ENCODE measurements at places on chromosomes 11 and 22. TPM values are rescaled to one million over a fixed set of nuclear protein-coding genes. Genes with fewer than 3 reads are reported as not detected.

Gene WNT7B
- total RNA-seq, result not detected

Gene MIEF1
- 37.9 TPM for total RNA-seq

Gene OR51S1
- not detected for total RNA-seq

Gene ABCC8
- 1.5 TPM for total RNA-seq

Gene ANO9
- 72.6 TPM for total RNA-seq

Gene OR10G4
- total RNA-seq, result not detected

Gene FOLR2
- total RNA-seq, result not detected

Gene TRIM64C
- total RNA-seq, result not detected

Gene POU2AF2
- total RNA-seq, result not detected

Gene TPBGL
- total RNA-seq, result not detected

Gene DEAF1
- total RNA-seq, result 34.1 TPM

Gene KCNQ1OT1
- 0.26 TPM for total RNA-seq

Gene CASP12
- not detected for total RNA-seq

Gene APLNR
- not detected for total RNA-seq

Gene PDE2A
- 0.26 TPM for total RNA-seq

Gene PITPNB
- total RNA-seq, result 84.1 TPM

Gene LRRC74B
- total RNA-seq, result not detected

Gene OR52I2
- total RNA-seq, result not detected

Gene EMID1
- not detected for total RNA-seq

Gene CYB5R2
- 0.24 TPM for total RNA-seq

Gene CRELD2
- total RNA-seq, result 58.0 TPM

Gene CHRDL2
- not detected for total RNA-seq

Gene APOBEC3H
- total RNA-seq, result 89.7 TPM

Gene TMPRSS4
- 0.37 TPM for total RNA-seq

Gene KRTAP5-11
- not detected for total RNA-seq

Gene C22orf39
- 35.0 TPM for total RNA-seq

Gene UCP3
- 2.9 TPM for total RNA-seq

Gene ACRV1
- total RNA-seq, result not detected

Gene PLEKHB1
- 11.6 TPM for total RNA-seq

Gene RASD2
- 0.08 TPM for total RNA-seq

Gene MUC5B
- total RNA-seq, result not detected

Gene CCDC87
- 0.55 TPM for total RNA-seq

Gene OR51I1
- not detected for total RNA-seq

Gene KLHDC7B
- total RNA-seq, result 12.0 TPM

Gene TBC1D10A
- total RNA-seq, result 49.2 TPM

Gene SCARF2
- total RNA-seq, result 0.76 TPM

Gene GPR83
- not detected for total RNA-seq

Gene GVQW3
- 4.0 TPM for total RNA-seq

Gene SLC22A25
- total RNA-seq, result not detected

Gene OR51B5
- total RNA-seq, result not detected

Gene OR5B21
- total RNA-seq, result 0.26 TPM

Gene VSIG2
- total RNA-seq, result not detected

Gene GLYATL2
- not detected for total RNA-seq

Gene BMAL1
- 41.1 TPM for total RNA-seq
